Dermis microvascular lymphatic vessel endothelial cell (primary cell): ENCODE measurements at places on chromosomes 11 and 22. TPM values are rescaled to one million over a fixed set of nuclear protein-coding genes. Genes with fewer than 3 reads are reported as not detected.

EHF gene
- total RNA-seq: not detected in 2 replicates

NCAM1 gene
- total RNA-seq: 0.90 and 4.2 TPM in 2 replicates

IL17REL gene
- under 0.01 TPM in 1 of 2 replicates, not detected in the other for total RNA-seq

VSIG2 gene
- total RNA-seq: 0.13 TPM in 1 of 2 replicates, not detected in the other

SYT13 gene
- total RNA-seq: under 0.01 TPM in 2 replicates

C11orf91 gene
- not detected in 2 replicates for total RNA-seq

NRGN gene
- total RNA-seq: 0.25 and 0.64 TPM in 2 replicates

CASP4 gene
- 177 and 268 TPM in 2 replicates for total RNA-seq

DNAJB7 gene
- not detected in 2 replicates for total RNA-seq

OSM gene
- not detected in 2 replicates for total RNA-seq

CRACR2B gene
- 12.1 and 16.9 TPM in 2 replicates for total RNA-seq

LUZP2 gene
- total RNA-seq: not detected in 2 replicates

MRPL21 gene
- 45.4 and 75.1 TPM in 2 replicates for total RNA-seq

NXPE2 gene
- total RNA-seq: not detected in 2 replicates

OTOG gene
- total RNA-seq: not detected in 2 replicates

TUBA8 gene
- total RNA-seq: 0.63 and 0.77 TPM in 2 replicates

TNNT3 gene
- total RNA-seq: not detected in 2 replicates

TPBGL gene
- total RNA-seq: under 0.01 and 0.13 TPM in 2 replicates

CHADL gene
- total RNA-seq: 0.64 and 1.3 TPM in 2 replicates

INPP5J gene
- 0.13 and 0.25 TPM in 2 replicates for total RNA-seq

MPEG1 gene
- not detected in 2 replicates for total RNA-seq

ALG9 gene
- 19.5 and 20.7 TPM in 2 replicates for total RNA-seq

OR4D5 gene
- not detected in 2 replicates for total RNA-seq

PICK1 gene
- total RNA-seq: 6.5 and 11.5 TPM in 2 replicates

MMP27 gene
- not detected in 2 replicates for total RNA-seq
